ENCODE measurements at places on chromosomes 16 and 17. TPM values are rescaled to one million over a fixed set of nuclear protein-coding genes. Genes with fewer than 3 reads are reported as not detected.

DNA sequence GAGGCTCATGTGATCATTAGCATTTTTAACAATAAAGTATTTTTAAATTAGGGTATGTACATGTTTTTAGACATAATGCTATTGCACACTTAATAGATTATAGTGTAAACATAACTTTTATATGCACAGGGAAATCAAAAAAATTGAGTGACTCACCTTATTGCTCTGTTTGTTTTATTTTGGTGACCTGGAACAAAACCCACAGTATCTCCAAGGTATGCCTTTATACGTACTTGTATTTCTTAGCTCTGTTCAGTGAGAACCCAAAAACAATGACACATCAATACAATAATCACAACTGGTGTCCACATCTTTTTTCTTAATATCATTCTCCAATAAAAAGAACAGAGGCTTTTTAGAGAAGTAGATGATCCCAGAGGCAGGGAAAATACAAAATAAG is 112.2 kb downstream of the CYB561 start:
- DNase-seq, result no peak

DNA sequence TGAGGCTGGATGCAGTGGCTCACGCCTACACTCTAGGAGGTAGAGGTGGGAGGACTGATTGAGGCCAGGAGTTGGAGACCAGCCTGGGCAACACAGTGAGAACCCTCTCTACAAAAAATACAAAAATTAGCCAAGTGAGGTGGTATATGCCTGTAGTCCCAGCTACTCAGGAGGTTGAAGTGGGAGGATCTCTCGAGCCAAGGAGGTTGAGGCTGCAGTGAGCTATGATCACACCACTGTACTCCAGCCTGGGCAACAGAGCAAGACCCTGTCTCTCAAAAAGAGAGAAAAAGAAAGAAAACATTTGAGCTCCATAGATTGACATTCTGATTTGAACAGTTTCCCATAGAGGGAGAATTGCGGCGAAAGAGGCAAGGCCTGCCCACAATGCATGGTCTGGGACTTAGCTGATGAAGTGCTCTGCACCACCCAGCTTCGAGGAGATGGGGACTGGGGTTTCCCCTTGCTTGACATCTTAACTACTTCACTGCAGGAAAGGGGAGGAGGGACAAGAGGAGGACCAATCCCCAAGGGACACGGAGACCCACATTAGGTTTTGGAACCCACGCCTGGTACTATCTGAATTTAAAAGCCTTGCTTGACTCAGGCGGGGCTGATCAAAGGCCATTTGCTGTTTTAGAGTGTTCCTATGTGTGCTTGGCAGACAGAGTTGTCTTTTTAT is 21.7 kb downstream of the MSI2 start:
- DNase-seq, result no peak

DNA sequence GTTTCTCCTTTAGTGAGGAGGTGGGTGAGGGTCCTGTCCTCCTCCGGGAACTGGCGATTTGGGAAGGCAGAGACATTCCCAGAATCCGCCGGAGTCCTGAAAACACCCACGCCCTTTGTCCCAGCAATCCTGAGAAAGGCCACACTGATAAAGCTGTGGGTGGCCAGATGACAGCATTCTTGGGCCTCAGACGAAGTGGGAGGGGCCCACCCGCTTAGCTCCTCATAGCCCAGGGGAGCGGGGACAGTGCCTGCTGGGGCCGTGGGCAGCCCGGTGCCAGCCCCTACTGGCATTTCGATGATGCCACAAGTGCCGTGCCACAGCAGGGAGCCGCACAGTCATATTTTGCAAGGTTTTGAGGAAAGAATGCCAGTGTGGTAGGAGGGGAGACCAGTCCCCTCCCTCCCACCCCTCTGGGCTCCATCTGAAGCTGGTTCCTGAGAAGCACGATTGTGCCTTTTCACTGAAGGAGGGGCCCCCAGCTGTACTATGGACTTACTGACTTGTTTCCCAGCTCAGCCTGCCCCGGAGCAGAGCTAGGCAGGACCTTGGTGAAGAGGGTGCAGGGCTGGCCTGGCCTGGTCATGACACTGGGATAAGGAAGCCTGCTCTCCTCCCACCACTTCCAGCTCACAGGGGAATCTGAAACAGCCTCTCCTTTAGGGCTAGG is 20.9 kb upstream of the MPRIP start:
- DNase-seq, result no peak

- DNase-seq, result no peak
These were observed 175.2 kb upstream of the NLRP1 start for GRCh38 chr17:5759501-5759925.

GRCh38 chr16:67006930-67007658 is 18.7 kb downstream of the CES4A start:
- DNase-seq, result no peak

GRCh38 chr17:59695945-59696681 is 11.1 kb downstream of the PTRH2 start:
- no peak for DNase-seq

DNA sequence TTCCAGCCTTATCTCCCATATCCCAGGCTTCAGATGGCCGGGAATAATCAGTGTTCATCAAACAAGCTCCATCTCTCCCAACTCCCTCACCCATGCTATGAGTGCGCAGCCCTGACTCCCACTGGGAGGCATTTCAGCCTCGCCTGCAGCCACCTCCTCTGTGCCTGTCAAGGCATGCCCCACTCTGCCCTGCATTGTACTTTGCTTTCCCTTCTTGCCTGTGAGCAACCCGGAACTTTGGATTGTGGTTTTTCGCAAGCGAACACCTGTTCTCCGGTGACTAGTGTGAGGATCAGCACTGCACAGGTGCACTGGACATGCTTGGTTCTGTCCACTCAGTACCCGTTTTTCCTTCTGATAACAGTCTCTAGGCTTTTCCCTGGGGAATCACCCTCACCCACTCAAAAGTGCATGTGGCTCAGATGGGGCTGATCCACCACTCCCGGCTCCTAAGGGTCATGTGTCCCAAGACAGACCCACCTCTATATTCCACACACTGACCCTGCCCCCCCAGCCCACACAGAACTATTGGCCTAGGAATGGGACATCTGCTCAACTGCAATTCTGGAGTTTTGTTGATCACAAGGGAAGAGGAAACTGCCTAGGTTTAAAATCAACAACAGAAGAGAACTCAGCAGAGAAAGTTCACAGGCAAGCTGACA is 9.1 kb downstream of the CHST6 start:
- no peak for DNase-seq

GRCh38 chr17:57966246-57966645 is 11.0 kb upstream of the CUEDC1 start:
- DNase-seq, result no peak

DNA sequence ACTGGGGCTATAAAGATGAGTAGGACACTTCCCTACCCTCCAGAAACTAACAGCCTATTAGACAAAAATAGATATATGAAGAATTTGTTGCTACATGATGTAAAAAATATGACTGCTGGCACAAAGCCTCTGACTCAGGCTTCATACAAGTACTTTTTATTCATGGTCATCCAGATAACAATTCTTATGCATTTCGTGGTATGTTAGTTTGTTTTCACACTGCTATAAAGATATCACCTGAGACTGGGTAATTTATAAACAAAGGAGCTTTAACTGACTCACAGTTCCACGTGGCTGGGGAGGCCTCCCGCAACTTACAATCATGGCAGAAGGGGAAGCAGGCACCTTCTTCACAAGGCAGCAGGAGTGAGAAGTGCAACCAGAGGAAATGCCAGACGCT is 112.5 kb upstream of the HLF start:
- DNase-seq, result no peak

DNA sequence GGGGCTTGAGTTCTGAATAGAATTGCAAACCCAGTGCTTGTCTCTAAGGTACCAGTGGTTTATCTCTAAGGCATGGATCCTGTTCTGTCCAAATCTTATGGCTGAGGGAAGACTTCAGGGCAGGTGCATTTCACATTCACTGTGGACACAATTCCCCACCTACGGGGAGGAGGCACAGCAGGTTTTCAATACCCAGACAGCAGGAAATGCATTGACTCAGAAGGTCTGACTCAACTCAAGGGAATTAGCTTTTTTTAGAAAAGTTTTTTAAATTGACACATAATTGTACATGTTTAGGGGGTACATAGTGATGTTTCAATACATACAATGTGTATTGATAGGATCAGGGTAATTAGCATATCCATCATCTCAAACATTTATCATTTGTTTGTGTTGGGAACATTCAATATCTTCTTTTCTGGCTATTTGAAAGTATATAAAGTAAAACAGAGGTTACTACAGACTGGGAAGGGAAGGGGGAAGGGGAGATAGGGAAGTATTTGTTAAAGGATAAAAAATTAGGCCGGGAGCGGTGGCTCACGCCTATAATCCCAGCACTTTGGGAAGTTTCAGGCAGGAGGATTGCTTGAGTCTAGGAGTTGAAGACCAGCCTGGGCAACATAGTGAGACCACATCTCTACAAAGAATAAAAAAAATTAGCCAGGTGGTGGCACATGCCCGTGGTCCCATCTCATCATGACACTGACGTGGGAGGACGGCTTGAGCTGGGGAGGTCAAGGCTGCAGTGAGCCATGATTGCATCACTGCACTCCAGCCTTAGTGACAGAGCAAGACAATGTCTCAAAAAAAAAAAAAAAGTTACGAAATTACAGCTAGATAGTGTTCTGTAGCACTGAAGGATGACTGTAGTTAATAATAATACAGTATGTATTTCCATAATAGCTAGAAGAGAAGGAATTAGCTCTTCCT is 54.9 kb downstream of the RGS9 start:
- no peak for DNase-seq

- no peak for DNase-seq
These were observed 10.7 kb upstream of the ZFPM1 start for GRCh38 chr16:88442383-88442726.

GRCh38 chr16:55834049-55834448 is 1.2 kb upstream of the CES1 start:
- no peak for DNase-seq

DNA sequence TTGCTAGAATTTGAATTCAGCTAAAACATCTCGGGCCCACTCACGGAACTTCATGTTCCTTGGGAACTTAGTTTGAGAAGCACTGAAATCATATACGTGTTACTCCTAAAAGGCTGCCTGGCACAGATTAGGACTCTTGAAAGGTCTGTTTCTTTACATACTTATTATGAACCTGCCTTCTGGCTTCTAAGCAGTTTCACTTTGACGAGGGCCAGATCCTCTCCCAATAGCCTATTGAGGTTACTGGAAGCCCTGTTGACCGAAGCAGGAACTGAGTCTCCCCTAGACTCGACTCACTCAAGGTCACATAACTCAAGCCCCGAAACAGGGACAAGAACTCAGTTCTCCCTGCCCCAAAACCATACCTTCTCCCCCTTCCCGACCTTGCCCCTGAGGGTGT is 121.9 kb upstream of the PLCG2 start:
- DNase-seq, result no peak

DNA sequence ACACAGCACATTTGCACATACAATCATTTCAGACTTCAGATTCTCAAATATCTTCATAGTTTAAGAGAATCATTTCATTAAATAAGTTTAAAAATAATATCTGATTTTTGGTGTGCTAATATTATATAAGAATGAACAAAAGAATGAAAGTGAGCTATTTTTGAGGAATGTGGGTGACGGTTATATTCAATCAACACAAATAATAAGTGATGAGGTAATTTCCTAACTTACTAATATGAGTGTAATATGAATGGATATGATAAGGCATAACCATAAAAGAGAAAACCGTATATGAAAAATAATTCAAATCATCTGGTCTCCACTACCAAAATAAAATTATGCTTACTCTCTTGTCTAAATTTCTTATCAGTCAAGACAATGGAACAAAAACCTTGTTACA is 68.4 kb upstream of the NACA2 start:
- no peak for DNase-seq

GRCh38 chr17:30579610-30580315 is 102.6 kb downstream of the GOSR1 start:
- DNase-seq, result no peak

DNA sequence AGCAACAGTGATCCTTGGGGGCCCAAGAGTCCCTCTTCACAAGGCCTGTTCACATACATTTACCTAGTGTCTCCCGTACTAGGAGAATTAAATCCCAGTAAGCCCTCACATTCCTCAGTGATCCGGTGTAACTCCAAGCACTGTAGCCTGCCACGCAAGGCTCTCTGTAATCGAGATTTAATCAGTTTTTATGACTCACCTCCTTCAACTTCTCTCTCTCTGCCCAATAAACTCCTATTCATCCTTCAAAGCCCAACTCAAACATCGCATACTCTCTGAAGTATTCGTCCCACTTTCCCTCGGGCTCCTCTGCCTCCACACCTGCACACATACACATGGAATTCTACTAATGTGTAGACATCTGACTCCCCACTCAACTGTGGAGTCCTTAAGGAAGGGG is 141.8 kb downstream of the CMIP start:
- no peak for DNase-seq

- DNase-seq, result no peak
These were observed 12.6 kb downstream of the SNX20 start for GRCh38 chr16:50668368-50669008.

- no peak for DNase-seq
These were observed 41.5 kb upstream of the YPEL2 start for GRCh38 chr17:59289981-59290301.

GRCh38 chr17:67511012-67511411 is 133.9 kb downstream of the PITPNC1 start:
- no peak for DNase-seq

DNA sequence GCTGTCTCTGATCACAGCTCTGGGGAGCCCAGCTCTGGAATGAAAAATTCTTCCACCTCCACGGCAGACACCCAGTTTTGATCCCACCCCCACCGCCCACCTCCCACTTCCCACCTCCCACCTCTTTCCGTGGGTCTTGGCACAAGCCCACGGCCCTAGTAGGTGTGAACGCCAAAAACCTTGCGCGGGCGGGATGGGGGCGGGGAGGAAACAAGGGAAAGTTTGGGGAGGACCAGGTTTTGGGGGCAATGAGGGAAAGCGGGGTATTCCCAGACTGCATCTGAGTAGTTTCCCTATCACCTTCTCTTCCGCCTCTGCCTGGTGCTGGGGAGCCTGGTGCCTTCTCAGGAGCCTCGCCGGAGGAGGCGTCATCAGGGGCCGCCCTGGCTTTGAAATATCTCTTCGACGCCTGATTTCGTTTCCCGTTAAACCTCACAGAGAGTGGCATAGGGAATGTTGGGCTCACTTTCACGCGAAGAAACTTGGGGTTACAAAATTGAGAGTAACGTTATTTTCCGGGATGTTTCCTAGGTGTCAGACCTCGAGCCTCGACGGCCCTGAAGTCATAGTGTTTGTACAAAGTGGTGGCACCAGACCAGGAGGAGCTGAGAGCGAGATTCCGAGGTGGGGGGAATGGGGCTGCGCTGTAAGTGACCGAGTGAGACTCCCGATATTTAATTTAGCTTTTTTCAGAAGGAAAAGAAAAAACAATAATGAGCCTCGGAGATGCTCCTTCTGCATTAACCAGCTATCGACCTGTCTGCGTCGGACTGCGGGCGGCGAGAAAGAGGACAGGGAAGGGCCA is 1.6 kb upstream of the IRX3 start:
- no peak for DNase-seq

Gene CDRT15L2
- total RNA-seq, result not detected

Gene TEKT5
- not detected for total RNA-seq

Gene ORMDL3
- total RNA-seq, result 159 TPM

Gene DHRS11
- 4.8 TPM for total RNA-seq

Gene FBXW10B
- not detected for total RNA-seq

Gene RPRML
- total RNA-seq, result not detected
